ENCODE measurements at places on chromosomes 12 and 14.

- DNase-seq, result no peak
Measured at GRCh38 chr12:3658327-3659163, 94.4 kb downstream of the CRACR2A start.

DNA sequence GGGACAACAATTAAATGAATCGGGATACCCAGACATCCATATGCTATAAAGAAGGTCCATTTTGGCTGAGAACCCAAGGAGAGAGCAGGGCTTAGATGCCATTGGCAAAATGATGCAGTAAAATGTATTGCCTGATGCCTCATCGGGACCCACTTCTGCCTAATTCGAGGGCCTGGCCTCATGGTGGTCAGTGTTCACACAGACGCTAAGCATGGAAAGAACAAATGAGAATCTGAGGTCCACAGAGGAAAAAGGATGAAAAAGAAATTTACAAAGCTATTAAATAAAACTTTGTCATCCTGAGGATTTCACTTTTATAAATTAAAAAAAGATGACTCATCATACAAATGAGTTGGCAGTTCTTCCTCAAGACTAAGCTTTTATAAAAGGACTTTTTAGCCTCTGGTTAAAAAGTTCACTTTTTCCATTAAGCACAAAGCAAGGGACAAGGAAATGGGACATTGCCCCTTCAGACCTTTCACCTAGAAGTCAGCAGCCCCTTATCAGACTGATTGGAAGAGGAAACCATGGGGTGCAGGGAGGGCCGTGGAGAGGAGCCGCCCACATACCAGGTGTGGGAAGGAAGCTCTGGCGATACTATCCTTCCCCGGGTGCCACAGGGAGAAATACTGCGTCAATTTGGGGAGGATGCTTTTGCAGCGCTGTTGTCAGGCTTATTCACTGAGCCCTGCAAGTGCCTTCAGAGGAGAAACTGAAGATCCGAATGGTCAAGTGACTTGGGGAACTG is 176.0 kb downstream of the EGLN3 start:
- no peak for DNase-seq

GRCh38 chr12:95989504-95990123 is 6.5 kb downstream of the HAL start:
- no peak for DNase-seq

DNA sequence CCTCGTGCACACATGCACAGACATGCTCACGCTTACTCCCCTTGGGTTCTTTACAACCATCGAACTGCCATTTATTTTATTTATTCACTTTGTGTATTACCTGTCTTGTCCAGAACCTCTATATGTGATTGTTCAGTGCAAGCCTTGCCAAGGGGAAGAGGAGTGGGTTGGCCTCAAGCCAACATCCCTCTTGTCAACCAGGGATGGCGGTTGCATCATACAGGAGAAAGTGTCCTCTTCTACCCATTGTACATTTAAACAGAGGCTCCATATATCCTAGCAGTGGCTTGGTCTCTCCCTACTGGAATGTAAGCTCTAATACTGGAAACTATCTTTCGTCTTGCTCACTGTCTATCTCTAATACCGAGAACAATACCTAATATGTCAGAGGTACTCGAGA is 108.4 kb downstream of the C12orf42 start:
- DNase-seq, result no peak

GRCh38 chr12:104219361-104219892 is 3.8 kb downstream of the TXNRD1 start:
- peak; percentile 8 for DNase-seq

DNA sequence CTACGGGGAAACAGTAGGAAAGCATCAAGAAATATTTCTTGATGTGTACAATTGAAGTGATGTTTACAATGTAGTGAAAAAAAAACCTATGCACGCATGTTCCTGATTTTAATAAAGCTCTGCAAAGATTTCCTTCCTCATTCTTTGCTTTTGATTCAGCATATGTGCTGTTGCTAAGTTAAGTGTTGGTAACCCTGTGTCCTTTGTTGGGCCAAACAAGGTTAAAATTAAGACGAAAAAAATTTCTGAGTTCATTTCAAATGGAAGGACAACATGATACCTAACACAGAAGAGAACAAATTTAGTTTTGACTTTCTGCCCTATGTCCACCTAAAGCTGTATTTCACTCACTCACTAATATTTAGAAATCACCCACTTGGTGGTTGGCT is 62.8 kb downstream of the PPP2R5C start:
- no peak for DNase-seq

DNA sequence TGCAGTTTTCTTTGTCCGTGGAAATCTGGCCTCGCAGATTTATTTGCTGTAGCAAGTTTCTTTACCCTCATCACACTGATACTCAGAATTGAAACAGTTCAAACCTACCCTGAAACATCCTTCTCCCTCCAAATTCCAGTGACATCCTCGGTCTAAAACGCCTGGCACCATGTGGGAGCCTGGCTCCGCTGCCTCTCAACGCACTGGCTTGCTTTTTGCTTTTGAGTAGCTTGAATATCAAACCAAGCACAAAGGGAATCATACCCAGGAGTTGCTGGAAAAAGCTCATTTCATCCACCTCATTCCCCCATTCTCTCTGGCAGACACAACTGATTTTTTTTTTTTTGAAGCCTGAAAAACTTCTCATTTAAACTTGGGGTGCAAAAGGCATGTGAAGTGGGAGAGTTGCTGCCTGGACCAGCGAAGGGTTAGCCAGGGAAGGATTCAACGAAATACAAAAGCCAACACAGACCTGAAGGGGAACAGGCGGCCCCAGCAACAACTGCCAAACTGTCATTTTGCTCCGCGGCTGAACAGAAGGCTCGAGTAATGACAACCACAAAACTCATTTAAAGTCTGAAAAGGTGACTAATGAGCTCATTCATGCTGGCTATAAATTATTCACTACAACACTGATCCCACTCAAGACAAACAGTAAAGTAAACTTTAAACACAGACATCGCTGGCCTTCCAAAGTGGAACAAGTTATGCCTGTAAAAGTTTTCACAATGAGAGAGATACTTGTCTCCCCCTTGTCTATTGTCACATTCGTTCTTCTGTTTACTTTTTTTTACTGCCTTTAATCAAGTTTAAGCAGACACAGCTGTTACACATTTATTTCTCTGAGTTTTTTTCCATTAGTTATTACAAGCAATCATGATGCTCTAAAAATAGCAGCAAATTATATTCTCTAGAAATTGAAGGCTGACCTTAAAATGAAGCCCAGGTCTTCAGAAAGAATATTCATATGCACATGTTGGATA is 12.5 kb upstream of the FOXN3 start:
- DNase-seq, result peak; percentile 45

- no peak for DNase-seq
Measured at GRCh38 chr12:10016881-10017280, 6.5 kb downstream of the CLEC12B start.

GRCh38 chr12:100141666-100141997 is 1.0 kb downstream of the BLTP3B start:
- DNase-seq, result no peak

DNA sequence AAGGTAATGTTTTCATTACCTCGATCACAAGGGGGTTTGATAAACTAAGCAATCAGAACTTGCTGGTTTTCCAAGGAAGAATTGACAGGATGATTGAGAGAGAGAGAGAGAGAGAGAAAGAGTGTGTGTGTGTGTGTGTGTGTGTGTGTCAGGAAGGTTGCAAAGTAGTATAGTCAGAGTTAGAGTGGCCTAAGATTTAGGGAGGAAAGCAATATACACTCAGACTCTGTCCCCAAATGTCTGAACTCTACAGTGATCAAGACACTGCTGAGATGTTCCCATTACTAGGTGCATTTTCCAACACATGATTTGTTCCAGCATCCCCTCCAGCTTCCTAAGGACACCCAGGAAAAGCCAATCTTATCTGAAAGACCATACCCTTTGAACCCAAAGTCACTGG is 1074.1 kb downstream of the BCL11B start:
- no peak for DNase-seq

DNA sequence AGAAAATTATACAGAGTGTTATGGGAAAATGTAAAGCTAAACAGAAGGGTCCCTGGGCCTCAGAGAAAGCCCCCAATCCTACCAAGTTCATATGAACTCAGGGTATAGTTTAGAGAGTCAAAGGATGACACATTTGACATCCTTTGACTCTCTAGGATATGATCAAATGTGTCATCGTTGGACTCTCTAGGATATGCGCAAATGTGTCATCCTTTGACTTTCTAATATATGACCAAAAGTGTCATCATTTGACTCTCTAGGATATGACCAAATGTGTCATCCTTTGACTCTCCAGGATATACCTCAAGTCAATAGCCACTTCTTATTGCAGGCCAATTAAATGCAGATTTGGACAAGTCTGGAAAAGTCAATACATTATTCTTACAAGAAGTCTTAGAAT is 204.8 kb upstream of the IGF1 start:
- DNase-seq, result no peak

- no peak for DNase-seq
Measured at GRCh38 chr12:2803635-2804392, 8.7 kb upstream of the ITFG2 start.

GRCh38 chr12:95208678-95209077 is 8.6 kb downstream of the FGD6 start:
- DNase-seq, result no peak
